ENCODE measurements at places on chromosomes 4 and X.

GRCh38 chrX:153750127-153750774, 13.8 kb upstream of the PLXNB3 start:
- peak; percentile 85 for ATAC-seq

- ATAC-seq: peak; percentile 52
Observed at GRCh38 chr4:140152013-140152703, 1.8 kb downstream of the MAML3 start.

- ATAC-seq: peak; percentile 84
Observed at GRCh38 chr4:56757821-56758411, 63.6 kb downstream of the SPINK2 start.

DNA sequence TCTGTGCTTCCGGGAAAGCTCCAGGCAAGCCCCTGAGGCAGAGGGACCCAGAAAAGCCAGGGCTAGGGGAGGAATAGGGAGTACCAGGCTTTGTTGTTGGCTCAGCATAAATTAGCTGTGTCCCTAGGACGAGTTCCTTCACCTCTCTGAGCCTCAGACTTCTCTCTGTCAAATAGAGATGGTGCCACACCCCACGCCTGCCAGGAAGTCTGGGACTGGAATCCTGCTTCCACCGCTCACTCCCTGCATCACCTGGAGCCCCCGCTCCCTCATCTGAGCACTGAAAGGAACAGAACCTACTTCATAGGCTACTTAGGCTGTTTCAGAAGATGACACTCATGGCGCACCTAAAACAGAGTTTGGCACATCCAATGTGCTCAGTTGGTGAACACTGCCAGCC, 8.1 kb upstream of the JAKMIP1 start:
- ATAC-seq: no peak

DNA sequence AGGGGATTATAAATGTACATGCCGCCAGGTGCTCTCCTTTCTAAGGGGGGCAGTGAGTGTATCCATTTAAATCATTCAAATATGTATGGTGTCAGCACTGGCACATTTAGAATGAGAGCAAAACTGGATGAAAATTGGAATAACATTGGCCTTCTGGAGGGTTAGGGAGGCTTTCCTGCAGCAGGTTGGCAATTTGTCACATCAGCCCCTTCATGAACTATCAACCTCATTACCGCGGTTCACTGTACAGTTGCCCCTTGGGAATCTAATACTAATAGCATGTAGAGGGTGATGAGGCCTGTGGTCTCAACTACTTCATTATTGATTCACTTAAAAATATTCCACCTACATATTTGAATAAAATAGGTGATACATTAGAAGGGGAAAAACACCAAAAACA, 117.9 kb downstream of the PDHA2 start:
- ATAC-seq: peak; percentile 95

- ATAC-seq: no peak
Observed at GRCh38 chr4:80184825-80185756, 12.2 kb upstream of the PRDM8 start.

GRCh38 chr4:169098054-169098497, 88.0 kb upstream of the CBR4 start:
- ATAC-seq: no peak

GRCh38 chr4:75892508-75892907, 9.7 kb downstream of the PPEF2 start:
- no peak for ATAC-seq

GRCh38 chrX:16528620-16529019, 121.3 kb upstream of the S100G start:
- ATAC-seq: no peak

- peak; percentile 88 for ATAC-seq
Observed at GRCh38 chrX:47623540-47624027, 3.9 kb upstream of the SYN1 start.

DNA sequence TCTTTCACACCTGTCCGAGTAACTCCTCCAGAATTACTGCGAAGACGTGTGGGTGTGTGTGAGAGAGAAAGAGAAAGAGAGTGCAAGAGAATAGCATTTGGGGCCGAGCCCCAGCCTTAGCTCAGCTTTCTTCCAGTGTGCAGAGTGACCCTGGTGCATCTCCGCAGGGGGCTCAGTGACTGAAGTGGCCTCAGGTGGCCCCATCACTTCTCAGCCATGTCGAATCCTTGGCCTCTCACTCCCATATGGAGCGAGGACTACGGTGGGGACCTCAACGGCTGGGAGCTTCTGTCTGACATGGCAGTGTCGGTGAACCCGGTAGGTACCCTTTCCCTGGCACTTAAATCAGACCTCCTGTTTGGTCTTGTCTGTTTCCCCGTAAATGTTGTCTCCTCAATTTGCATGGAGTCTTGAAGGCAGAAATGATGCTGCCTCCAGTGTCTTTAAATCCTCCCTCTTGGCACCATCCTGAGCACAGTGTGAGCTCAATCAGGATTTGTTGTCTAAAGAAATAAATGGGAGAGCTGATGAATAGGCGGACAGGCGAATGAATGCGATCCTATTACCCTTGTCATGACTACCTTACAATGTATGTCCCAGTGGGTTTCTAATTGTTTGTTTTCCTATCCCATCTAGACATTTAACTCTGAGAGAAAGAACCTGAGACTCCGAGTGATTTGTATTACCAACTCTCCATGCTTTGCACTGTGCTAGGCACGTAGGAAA, 305.9 kb downstream of the AFF2 start:
- ATAC-seq: peak; percentile 96

DNA sequence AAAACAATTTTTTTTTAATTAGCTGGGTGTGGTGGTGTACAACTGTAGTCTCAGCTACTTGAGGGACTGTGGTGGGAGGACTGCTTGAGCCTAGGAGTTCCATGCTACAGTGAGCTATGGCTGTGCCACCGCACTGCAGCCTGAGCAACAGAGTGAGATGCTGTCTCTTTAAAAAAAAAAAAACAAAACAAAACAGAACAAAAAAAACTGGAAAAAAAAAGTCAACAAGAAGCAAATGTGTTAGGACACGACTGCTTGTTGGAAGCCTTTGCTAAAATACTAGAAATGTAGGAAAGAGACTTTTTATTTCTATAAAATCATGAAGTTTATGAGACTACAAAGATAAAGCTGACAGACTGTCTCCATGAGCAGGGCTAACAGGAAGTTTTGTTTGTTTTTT, 87.2 kb downstream of the SH3RF1 start:
- no peak for ATAC-seq

DNA sequence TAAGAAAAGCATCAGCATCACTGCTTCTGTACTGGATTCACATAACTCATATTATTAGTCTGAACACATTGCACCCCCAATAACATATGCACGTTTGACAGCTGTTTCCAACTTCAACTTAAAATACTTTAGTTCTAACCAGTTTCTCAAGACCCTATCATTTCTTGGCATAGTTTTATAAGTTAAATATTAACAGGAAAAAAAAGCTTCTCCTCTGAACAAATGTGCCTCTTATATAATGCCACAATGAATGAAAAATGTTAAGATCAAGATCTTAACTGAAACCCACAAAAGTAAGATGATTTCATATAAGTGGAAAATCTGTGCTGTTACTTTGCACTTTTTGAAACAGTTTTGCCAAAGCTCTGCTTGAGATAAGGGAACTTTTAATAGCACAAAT, 652.8 kb upstream of the FAM241A start:
- ATAC-seq: no peak

GRCh38 chr4:127449449-127449848, 183.3 kb upstream of the INTU start:
- ATAC-seq: no peak

- ATAC-seq: no peak
Observed at GRCh38 chrX:149759824-149760223, 14.0 kb upstream of the HSFX1 start.

Measured in motor neuron (in vitro differentiated cells).